Hepatocyte (in vitro differentiated cells): ENCODE measurements at places on chromosomes 1 and 21. TPM values are rescaled to one million over a fixed set of nuclear protein-coding genes. Genes with fewer than 3 reads are reported as not detected.

DNA sequence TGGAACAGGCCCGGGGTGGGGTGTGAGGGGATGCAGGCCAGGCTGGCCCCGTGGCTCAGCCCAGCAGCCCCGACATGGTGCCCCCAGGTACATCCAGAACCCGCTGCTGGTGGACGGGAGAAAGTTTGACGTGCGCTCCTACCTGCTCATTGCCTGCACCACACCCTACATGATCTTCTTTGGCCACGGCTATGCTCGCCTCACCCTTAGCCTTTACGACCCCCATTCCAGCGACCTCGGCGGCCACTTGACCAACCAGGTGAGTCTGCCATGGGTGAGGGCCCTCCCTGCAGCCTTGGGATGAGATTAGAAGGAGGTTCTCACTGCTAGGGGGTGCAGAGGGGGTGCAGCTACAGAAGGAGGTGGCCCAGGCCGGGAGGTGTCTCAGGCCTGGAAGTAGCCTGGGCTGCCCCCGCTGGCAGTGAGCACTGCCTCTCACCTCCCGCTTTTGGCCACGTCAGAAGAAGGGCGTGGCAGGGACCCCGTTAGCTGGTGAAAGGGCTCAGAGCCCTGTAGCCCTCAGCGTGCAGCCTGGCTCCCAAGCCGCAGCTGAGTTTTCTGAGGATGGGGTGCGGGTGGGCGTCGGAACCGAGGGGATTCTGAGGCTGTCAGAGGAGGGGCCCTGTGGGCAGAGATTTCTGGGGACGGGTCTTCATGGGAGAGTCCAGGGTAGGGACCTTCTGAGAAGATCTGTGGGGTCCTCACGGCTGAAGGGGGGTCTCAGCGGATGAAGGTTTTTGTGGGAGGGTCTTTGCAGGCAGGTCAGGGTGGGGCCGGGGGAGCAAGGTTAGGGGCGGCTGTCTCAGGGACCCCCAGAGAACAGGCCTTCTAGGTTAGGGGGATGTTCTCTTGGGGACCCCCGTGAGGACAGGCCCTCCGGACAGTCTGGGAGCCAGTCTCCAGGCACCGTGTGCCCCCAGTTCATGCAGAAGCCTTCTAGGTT, 10.4 kb downstream of the TTLL10 start:
- H3K4me1 ChIP-seq: no peaks in the 10 kb centered on the region
- H3K27me3 ChIP-seq: no peaks in the 10 kb centered on the region
- H3K27ac ChIP-seq: no peak overlapping the region
- DNase-seq: no peak

DNA sequence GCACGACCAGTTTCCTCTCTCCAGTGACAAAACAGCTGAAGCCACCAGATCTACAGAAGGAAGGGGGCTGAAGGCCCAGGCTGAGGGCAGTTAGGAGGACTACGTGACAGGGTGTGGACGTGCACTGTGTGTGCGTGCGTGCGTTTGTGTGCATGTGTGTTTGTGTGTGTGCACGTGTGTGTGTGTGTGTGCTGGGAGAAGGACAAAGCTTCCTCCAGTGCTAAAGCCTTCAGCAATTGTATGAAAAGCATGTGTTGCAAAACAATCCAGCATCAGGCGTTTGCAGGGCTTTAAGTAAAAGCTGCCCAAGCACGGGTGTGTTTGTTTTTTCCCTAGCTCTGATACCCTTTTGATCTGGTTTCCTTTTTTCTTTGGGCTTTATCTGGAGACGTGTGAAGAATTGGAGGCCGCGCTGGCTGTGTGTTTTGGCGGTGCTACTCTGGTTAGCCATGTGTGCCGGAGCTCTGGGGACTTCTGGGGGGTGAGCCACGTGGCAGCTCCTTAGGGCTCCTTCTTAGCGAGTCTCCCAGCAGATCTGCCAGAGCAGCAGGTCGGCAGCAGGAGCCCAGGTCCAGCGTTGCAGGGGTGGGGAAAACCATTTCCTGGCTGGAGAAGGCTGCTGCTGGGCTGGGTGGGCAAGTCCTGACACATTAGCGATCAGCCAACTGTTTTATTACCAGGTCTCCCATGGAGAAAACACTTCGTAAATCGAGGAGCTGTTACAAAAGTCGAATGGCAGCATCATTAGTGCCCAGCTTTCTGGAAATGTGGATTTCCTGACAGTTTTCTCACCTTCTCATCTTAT, 73.4 kb downstream of the UCK2 start:
- DNase-seq: peak; percentile 38
- H3K27me3 ChIP-seq: no peaks in the 10 kb centered on the region
- no peak overlapping the region for H3K4me3 ChIP-seq
- peaks cover 12% of the 10 kb centered on the region for H3K4me1 ChIP-seq
- H3K36me3 ChIP-seq: no peaks in the 10 kb centered on the region

Gene TIE1
- 1.2 and 1.8 TPM in 2 replicates for total RNA-seq

GRCh38 chr1:97619706-97620105, 301.1 kb downstream of the DPYD start:
- H3K27ac ChIP-seq: no peak overlapping the region
- DNase-seq: no peak
- H3K27me3 ChIP-seq: no peaks in the 10 kb centered on the region
- H3K4me1 ChIP-seq: no peaks in the 10 kb centered on the region
- no peak overlapping the region for H3K4me3 ChIP-seq
- H3K36me3 ChIP-seq: no peaks in the 10 kb centered on the region

GRCh38 chr1:27318136-27318535, 3.8 kb upstream of the TMEM222 start:
- H3K4me1 ChIP-seq: peaks cover 3% of the 10 kb centered on the region
- no peaks in the 10 kb centered on the region for H3K27me3 ChIP-seq
- H3K4me3 ChIP-seq: no peak overlapping the region
- no peaks in the 10 kb centered on the region for H3K36me3 ChIP-seq
- DNase-seq: no peak

Gene DDOST
- 320 and 326 TPM in 2 replicates for total RNA-seq

Gene NPL
- total RNA-seq: 6.4 and 10.2 TPM in 2 replicates
